Type B pancreatic cell (in vitro differentiated cells): ENCODE measurements at places on chromosomes 7 and 10. TPM values are rescaled to one million over a fixed set of nuclear protein-coding genes. Genes with fewer than 3 reads are reported as not detected.
A peak's percentile ranks its signal among the peaks of the same experiment; 100 is the strongest.

- no peak for DNase-seq
These were observed 94.9 kb downstream of the ZWINT start for GRCh38 chr10:56266120-56266519.

DNA sequence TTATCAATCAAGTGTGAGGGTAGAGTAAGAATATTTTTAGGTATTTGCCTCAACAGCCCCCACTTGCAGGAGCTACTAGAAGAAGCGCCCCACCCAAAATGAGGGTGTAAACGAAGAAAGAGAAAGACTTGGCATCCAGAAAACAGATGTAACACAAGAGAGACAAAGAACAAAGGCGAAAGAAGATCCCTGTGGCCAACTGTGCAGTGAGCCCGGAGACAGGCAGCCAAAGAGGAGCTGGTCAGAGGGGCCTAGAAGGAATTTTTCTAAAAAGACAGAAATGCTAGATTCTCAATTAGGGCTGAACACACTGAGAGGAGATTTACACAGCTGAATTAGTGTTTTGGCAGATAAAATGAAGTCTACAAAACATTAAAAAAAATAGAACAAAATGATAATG lies 29.6 kb upstream of the EIF5AL1 start:
- DNase-seq: no peak

- no peak for DNase-seq
These were observed 21.9 kb upstream of the ELN start for GRCh38 chr7:74006032-74006431.

- DNase-seq: no peak
These were observed 202.3 kb upstream of the LRRN3 start for GRCh38 chr7:110888641-110889040.

DNA sequence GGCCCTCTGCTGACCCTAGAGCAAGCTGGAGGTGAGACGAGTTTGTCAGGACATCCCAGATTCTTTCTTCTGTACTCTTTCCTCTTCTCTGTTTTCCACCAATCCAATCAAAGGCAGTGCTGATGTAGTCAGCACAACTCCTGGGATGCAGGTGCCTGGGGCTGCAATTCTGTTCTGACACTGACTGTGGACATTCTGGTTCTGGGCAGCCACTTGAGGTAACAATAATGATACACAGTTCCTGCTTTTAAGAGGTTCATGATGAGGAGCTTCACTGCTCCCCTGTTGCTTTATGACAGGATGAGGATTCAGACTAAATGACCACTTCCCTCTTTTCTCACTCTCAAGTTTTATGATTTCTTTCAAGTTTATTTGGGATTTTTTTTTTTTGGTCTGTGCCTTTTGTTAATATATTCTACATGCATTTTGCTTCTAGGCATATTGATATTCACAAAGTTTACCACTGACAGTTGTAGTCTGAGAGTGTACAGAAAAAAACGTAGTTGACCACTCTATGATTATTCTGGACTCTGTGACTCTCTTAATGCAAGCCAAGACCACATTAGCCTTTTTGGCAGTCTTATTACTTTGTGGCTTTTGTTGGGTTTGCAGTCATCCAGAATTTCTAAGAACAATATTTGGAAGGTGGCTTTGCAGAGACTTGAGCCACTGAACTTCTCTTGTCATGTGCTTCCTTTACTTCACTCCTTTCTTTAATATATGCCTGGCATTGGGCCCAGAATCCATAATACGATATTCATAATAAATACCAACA lies 247.6 kb downstream of the AUTS2 start:
- no peak for DNase-seq

DNA sequence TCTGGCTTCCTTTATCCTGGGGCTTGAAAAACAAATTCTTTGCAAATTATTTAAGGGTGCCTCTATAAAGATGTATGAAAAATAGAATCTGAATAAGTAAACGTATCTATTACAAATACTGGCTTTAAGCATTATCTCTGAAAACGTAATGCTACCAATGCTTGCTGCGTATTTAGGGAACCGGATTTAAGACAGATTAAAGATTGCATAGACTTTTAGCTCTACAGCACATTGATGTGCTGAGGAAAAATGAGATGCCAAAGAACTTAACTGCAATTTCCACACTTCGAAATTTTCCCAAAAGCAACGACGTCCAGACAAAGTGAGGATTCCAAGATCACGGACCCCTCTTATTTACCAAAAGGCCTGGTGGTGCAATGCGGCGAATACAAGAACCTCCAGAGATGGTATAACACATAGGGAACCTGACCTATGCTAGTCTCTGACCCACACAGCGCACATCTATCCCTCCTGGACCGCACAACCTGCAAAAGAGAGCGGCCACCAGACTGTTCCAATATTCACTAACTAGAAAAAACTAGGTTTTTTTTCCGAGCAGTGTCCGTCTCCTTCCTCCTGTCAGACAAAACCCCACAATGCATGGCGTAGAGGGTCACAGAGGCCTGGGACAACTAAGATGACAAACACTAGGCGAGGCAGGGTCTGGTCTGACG lies 34.3 kb upstream of the PHF14 start:
- DNase-seq: no peak

- DNase-seq: no peak
These were observed 54.8 kb downstream of the RAPGEF5 start for GRCh38 chr7:22302193-22302592.

- DNase-seq: peak; percentile 45
These were observed 560.2 kb downstream of the TCERG1L start for GRCh38 chr10:130751106-130751840.

GRCh38 chr10:77004917-77005564 lies 632.6 kb downstream of the KCNMA1 start:
- DNase-seq: no peak

DNA sequence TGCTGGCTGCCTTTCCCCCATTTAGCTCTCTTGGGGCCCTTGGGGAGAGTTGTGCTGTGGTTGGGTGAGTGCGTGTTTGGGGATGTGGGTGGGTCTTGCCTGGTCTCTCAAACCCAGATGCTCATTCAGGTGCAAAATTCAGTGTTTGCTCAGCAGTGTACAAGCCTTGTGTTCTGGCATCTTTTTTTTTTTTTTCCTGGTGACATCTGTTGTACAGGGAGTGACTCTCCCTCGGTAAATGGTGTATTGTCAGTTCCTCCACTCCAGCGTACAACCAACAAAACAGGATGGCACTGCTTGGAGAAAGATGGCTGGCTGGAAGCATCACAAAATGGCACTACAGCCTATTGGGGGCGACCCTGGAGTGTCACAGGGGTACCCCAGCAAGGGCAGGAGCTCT lies 75.5 kb downstream of the LRMDA start:
- DNase-seq: no peak

DNA sequence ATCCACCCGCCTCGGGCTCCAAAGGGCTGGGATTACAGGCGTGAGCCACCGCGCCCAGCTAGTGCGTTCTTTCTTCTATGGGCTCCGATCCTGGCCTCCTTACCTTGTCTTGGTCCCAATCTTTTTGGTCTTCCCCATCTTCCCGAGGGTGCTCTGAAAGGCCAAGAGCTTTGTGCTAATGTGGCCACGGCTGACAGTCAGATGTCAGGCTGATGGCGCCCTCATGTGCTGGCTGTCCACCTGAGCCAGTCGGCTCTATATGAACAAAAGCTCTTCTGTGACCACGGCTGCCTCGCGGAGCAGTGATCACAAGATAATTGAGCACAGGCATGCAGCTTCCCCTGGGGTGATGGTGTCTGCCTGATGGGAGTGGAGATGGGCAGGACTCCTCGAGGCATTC lies 11.0 kb upstream of the AHCYL2 start:
- no peak for DNase-seq

Gene FAM25G
- total RNA-seq: not detected in 2 replicates

Gene HACD1
- total RNA-seq: 7.9 and 16.4 TPM in 2 replicates

Gene HABP2
- total RNA-seq: 7.5 and 20.5 TPM in 2 replicates

Gene RSU1
- 37.3 and 43.8 TPM in 2 replicates for total RNA-seq

Gene UBN2
- 26.3 and 31.7 TPM in 2 replicates for total RNA-seq

Gene ARHGAP21
- total RNA-seq: 53.9 and 69.7 TPM in 2 replicates

Gene AP1S1
- 59.8 and 98.8 TPM in 2 replicates for total RNA-seq
